Amniotic stem cell (primary cell): ENCODE measurements at places on chromosomes 6 and 20.

- DNase-seq: no peak
Observed at GRCh38 chr6:20319520-20320357, 81.9 kb upstream of the E2F3 start.

GRCh38 chr6:52994839-52995088 is 320 bp downstream of the GSTA4 start:
- no peak for DNase-seq

DNA sequence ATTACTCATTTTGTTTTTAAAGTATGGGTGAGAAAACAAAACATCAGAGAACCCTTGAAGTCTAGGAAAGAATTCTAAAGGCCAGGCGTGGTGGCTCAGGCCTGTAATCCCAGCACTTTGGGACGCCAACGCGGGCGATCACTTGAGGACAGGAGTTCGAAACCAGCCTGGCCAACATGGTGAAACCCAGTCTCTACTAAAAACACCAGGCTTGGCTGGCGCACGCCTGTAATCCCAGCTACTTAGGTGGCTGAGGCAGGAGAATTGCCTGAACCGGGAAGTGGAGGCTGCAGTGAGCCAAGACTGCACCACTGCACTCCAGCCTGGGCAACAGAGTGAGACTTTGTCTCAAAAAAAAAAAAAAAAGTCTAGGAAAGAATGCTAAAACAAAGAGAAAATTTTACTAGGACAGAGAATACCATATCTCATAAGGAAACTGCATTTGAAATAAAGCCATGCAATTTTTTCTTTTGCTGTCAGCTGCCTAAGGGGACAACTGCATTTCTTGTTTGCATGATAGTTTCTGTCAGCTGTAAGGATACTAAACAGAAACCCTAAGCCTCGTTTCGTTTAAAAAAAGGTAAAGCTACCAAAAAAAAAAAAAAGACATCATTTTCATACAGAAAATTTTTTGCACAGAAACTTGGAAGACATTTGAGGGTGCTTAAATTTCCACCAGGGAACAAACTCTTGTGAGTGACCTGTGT is 32.1 kb downstream of the SMLR1 start:
- no peak for DNase-seq

DNA sequence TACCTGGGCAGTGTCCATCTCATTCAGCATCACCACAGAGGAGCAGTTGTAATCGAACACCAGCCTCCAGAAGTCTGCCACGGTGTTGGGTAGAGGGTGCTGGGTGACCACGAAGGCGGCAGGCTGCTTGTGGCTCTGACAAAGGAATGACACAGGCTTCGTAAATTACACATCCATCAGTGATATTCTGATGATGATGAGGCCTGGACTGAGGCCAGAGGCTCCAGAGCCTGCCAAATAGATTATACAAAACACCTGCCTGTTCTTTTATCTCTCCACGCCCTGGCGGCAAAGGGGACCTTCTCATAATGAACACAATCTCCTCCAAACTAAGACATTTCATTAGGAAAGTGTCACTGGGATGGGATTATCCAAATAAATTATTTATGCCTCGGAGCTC is 480.2 kb upstream of the CHD6 start:
- DNase-seq: no peak

DNA sequence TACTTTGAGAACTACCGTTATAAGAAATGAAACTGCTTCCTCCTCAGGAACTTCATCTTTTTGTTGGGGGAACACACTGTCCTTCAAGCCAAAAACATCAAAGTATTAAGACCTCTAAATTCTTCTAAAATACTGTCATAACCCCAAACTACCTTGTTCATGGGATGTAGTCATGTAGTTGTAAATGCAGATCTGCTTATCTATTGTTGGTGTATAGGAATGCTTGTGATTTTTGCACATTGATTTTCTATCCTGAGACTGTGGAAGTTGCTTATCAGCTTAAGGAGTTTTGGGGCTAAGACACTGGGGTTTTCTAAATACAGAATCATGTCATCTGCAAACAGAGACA is 282.9 kb upstream of the RUNX2 start:
- DNase-seq: no peak

GRCh38 chr20:22452442-22453011 is 131.8 kb downstream of the FOXA2 start:
- DNase-seq: no peak

- DNase-seq: peak; percentile 29
Observed at GRCh38 chr6:144415014-144415413, 129.9 kb downstream of the UTRN start.

GRCh38 chr6:122871079-122871478 is 82.0 kb downstream of the SMPDL3A start:
- DNase-seq: no peak

DNA sequence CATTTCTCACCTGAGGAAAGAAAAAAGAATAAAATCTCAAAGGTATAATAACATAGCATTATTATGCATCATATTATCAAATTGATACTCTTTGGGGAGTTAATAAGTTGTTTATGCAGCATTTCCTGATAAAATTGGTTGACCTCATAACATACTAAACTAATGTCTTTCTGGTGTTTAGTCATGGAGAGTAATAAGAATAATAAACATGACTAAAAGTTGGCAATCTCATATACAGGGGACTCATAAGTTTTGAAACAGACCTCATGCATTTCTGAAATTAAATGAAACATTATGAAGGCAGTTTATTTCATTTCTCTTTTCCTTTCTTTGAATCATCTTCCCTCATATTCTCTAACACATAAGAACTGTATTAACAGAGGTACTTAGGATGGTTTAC is 60.5 kb upstream of the PRDM1 start:
- DNase-seq: no peak

- DNase-seq: no peak
Observed at GRCh38 chr6:8558953-8559352, 123.6 kb upstream of the SLC35B3 start.

GRCh38 chr6:136059308-136059707 is 190.8 kb downstream of the MTFR2 start:
- DNase-seq: no peak

GRCh38 chr20:56702931-56703840 is 74.1 kb downstream of the TFAP2C start:
- no peak for DNase-seq

DNA sequence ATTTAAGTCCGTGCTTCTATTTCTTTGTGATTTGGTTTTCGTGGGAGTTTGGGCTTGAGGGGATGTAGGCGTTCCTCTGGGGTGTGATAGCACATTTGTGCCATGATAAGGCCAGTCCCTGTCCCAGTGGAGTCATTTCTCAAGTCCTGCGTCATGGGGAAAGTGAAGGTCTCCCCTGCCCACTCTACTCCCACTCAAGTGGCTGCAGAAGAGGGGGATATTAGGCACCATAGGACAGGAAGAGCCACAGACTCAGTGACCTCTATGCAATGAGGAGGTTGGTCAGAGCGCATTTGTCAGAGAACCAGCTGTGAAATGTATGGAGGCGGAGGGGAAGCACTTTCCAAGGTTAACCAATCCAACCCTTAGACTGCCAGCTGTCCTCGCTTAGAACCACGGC is 51.9 kb upstream of the EDN1 start:
- DNase-seq: no peak
